GM12891 (cell line): ENCODE measurements at places on chromosomes 1 and 21.

DNA sequence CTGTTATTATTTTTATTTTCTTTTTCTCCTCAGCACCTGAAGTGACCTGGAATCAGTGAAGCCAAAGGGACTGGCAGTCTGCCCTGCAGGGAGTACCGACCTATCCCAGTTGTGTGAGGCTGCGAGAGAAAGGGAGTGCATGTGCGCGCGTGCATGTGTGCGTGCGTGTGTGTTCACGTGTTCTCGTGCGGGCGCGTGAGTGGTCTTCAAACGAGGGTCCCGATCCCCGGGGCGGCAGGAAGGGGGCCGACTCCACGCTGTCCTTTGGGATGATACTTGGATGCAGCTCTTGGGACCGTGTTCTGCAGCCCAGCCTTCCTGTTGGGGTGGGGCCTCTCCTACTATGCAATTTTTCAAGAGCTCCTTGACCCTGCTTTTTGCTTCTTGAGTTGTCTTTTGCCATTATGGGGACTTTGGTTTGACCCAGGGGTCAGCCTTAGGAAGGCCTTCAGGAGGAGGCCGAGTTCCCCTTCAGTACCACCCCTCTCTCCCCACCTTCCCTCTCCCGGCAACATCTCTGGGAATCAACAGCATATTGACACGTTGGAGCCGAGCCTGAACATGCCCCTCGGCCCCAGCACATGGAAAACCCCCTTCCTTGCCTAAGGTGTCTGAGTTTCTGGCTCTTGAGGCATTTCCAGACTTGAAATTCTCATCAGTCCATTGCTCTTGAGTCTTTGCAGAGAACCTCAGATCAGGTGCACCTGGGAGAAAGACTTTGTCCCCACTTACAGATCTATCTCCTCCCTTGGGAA, 123.3 kb downstream of the PRDM2 start:
- DNase-seq, result no peak

DNA sequence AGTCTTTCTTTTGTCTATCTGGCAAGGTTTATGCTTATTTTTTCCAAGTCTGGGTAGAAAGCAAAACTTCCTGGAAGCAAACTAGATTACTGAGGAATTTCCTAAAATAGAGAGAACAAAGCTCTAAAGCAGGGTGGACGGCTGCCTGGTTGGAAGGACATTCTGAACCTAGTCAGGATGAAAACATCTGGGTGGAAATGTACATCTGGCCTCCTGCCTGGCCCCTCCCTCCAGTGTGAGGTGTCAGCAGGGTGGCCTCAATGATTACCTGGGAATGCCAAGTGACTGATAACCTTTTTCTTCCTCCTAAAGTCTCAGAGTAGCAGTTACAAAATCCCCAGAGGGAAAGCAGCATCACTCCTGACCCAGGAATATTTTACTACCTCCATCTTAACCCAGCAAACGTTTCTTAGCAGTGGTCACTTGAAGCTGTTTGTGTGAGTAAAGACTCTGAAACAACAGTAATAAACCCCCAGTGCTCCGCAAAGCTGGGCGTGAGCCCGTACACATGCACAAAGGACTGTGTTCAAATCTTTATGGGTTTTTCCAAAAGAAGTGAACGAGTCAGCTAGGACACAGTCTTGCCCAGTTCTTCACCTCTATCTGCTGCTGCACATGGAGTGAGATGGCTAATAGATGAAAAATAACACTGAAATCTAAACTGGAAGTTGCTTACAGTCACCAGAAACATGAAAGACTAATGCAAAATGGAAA, 18.9 kb downstream of the ANGPTL7 start:
- no peak for DNase-seq

GRCh38 chr21:45482899-45483821, 59.1 kb downstream of the SLC19A1 start:
- DNase-seq, result no peak

GRCh38 chr21:39110431-39110830, 72.8 kb downstream of the PSMG1 start:
- DNase-seq, result no peak

GRCh38 chr1:8134546-8135235, 108.6 kb upstream of the ERRFI1 start:
- DNase-seq, result no peak

- no peak for DNase-seq
Measured at GRCh38 chr1:63782982-63783381, 9.2 kb downstream of the ROR1 start.

DNA sequence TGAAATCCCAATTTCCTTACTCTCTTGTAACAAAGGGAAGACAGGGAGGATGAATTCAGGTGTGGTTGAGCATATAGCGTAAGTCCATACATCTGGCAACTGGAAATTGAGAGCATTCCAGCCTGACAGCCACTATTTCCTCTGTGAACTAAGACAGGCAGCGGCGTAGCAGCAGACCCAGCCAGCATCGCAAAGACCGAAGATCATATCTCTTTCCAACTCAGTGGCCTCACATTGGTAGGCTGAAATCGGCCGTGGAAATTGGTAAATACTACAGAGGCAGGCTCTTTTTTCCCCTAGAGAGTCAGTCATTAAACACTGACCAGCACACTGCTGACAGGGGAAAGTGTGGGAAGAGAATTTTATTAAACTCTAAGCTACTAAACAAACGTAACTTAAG, 43.4 kb downstream of the TARBP1 start:
- no peak for DNase-seq

DNA sequence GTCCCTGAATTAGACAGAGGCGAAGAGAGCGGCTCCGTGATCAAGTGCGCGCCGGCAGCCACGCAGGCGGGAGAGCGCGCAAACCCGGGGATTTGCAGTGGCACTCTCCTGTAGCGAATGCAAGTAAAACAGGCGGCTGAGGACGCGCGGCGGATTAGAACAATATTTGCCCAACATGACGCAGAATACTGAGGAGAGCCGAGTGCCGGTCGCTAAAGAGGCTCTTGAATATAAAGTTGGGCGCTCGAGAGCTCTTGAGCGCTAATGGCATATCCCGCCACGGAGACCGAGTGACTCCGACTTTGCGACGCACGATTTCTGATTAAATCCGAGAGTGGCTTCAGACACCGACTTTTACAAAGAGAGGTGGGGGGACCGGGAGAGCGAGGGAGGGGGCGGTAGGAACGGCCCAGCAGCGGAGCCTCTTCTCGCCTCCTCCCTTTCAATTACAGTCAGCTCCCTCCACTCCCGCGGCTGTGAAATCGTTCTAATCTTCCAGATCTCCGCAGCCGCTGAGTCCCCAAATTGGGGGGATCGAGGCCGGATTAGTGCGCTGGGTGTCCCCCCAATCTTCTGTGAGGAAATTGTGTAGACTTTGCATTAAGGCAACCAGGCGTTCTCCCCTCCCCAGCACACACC, 2.3 kb downstream of the PAX7 start:
- no peak for DNase-seq

DNA sequence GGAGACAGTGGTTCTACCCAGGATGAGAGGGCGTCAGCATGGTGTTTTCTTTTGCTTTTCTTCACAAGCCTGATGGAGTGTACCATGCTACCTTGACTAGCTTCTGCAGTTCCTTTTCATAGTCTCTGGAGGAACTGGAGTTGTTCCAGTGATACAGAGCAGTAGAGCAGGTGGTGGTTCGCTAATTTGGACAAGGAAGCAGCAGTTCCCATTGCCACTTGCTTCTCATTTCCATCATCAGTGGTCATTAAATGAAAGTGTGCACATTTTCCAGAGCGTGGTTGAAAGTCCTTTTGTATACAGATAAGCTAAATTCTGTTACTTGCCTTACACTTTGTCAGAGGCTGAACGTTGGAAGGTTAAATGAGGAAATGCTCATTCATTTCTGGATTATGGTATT, 182.3 kb downstream of the C1orf21 start:
- DNase-seq, result no peak

- DNase-seq, result no peak
Measured at GRCh38 chr21:45260191-45260825, 27.4 kb downstream of the POFUT2 start.

- no peak for DNase-seq
Measured at GRCh38 chr1:203954788-203955552, 93.6 kb downstream of the SNRPE start.

DNA sequence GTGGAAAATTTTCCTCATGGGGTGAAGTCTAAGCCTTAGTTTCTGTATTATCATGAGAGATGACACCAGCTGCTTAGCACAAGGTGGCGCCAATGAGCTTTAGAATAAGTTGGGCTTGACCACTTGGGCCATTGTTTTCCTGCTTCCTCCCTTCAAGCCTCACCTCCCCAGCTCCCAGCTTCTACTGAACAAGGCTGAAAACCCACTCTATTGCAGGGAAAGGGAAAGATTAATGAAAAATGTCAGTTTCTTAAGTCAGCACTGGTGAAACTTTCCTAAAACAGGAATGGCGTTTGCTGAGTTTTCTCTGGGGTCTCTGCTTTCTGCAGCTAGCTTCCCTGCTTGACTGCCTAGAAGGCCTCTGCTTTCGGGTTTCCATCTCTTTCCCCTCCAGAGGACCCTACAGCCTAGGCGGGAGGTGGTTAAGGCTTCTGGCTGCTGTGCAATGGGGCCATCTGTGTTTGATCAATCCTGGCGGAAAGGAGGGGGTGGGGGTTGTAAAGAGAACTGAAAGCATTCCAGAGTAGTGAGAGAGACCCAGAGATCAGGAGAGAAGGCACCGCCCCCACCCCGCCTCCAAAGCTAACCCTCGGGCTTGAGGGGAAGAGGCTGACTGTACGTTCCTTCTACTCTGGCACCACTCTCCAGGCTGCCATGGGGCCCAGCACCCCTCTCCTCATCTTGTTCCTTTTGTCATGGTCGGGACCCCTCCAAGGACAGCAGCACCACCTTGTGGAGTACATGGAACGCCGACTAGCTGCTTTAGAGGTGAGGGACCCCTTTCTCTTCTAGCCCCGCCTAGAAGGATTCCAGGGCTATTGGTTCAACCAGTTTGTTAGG, at the start of gene OLFML3:
Gene OLFML3, plus strand, starts transcription at position 612 of the 840 bp plus-strand sequence. Its CDS starts 43 bp downstream, at position 655.
- DNase-seq, result peak; percentile 30

DNA sequence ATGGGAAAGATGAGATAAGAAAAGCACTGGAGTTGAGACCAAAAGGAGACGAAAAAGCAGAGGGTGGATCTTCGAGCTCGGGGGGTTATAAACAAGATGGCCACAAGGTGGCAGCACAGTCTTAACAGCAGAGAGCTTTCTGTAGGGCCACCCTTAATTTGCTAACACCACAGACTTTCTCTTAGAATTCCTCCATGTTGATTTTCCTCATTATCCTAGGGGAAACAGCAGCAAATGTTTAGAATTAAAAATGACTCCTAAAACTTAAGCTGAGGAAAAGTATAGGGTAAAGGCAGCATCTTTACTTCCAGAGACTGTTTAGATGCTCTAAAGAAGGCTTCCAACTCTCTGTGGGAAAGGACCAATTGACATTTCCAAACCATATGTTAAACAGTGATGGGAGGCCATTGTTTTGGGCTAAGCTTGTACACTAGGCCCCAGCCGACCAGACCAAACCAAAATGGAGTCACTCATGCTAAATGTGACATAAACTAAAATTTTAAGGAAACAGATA, 2.5 kb upstream of the APOBEC4 start:
- DNase-seq, result peak; percentile 42

GRCh38 chr1:205258261-205258691, 30.5 kb downstream of the TMCC2 start:
- DNase-seq, result no peak

DNA sequence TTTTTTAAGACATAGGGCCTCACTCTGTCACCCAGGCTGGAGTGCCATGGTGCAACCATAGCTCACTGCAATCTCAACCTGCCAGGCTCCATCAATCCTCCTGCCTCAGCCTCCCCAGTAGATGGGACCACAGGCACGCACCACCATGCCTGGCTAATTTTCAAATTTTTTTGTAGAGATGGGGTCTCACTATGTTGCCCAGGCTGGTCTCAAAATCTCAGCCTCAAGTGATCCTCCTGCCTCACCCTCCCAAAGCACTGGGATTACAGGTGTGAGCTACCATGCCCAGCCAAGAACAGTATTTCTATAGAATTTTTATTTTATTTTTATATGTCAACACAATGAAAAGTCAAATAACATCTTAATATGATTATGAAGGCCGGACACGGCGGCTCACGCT, 10.9 kb downstream of the GNB1 start:
- DNase-seq, result no peak

DNA sequence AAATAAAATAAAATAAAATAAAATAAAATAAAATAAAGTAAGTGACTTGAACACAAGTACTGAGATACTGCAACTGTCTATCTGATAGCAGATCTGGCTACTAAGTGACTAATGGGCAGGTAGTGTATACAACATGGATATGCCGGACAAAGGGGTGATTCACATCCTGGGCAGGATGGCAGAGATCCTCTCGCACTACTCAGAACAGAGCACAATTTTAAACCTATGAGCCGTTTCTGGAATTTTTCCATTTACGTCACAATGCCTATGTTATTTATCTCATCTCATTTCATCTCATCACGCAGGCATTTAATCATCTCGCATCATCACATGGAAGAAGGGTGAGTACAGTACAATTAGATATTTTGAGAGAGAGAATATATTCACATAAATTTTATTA, 233.3 kb upstream of the COA6 start:
- DNase-seq, result no peak
